ENCODE measurements at places on chromosomes 5 and 9.

DNA sequence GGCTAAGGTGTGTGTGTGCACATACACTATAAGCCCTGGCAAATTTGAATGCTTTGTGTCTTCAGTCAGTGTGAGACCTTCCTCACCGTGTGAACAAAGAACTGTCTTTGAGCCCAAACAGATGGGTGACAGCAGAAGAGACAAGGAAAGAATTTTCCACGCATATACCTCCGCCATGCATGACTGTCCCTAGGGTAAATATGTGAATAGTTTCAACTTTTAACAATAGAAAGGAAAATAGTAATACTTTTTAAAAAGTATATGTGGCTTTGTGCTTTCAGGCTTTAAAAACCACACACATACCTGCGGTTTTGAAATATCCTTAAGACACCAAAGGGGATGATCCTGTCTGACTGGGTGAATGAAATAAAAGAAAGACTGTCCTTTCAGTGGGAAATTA is 438.6 kb upstream of the MPDZ start:
- DNase-seq, result no peak

DNA sequence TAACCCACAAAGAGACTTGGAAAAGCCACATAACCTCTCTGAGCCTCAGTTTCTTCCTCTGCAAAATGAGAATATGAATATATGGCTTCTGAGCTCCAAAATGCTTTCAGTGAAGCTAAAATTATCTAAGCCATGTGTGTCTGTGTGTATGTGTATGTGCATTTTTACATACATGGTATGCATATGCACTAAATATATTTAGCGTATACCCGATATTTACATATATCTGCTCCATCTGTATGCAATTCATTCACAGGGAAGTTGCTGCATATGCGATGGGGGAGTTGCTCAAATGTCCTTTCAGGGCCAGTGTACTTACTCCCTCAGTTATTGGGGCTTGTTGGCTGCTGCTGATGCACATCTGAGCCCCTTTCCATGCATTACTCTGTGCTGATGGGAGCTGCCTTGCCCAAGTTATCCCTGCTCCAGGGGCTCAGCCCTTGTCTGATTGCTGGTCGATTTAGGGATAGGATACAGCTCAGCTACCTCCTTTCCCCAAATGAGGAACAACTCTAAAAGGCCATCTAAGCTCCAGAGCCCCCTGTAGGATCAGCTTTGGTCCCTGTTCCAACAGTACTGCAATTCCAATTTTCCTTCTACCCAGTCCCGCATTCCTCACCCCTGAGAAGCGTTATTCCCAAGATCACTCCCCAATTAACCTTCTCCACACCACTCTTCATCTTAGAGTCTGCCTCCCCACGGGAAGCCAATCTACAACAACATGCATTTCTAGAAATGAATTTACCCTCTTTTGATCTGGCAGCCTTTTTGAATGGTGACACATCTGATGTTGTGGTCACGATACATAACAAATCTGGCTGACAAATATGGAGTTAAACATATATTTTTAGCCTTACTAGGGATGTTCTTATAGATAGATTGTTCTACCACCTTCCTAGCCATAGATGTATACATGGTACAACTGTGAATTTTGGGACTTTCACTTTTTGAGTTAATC is 15.9 kb downstream of the RHOBTB3 start:
- no peak for DNase-seq

GRCh38 chr5:134524826-134525682 is at the start of gene JADE2:
JADE2 (plus strand) TSS chr5:134525670; CDS start chr5:134535858, 10,188 bp downstream.
- DNase-seq, result peak; percentile 80

DNA sequence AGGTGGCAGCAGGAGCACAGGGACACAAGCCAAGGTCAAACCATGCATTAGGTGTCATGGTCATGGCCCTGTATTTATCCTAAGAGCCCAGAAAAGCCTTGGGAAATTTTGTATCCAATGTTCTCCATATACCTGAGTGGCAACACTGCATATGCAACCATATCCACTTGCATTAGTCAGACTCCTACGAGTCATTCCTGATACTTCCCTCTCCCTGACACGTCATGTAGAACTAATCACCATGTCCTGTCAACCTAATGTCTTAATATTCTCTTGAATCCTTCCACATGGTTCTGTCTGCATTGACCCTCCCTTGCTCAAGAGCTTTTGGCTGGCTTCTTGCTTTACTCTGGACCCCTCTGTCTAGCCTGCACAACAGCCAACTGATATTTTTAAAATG is 9.4 kb downstream of the SCGB3A2 start:
- DNase-seq, result no peak

- DNase-seq, result no peak
These were observed 12.5 kb upstream of the CTSL start for GRCh38 chr9:87713278-87713987.

- DNase-seq, result no peak
These were observed 7.3 kb downstream of the SH3RF2 start for GRCh38 chr5:145943674-145944121.

DNA sequence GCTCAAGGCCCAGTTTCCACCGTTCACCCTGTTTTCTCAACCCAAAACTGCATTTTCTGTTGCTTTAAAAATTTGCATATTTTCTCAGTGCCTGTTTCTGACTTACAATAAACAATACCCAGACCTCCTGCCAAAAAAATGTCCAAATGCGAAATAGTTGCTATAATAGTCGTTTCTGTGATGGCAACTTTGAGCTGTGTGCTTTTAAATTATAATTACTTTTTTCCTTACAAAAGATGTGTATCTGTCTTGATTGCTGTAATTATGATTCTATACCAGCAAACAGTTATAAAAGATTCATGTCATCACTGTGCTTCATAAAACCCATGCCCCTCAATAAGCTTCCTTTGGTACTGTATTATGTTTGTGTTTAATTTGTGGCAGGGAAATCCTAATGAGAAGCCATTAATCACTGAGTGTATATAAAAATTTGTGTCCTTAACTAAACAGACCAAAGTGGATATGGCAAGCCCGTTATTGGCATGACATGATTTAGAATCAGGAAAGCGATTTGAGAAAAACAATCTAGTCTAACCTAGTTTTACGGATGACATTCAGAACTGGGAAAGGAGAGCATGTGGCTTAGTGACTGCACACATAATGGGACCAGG is 5.4 kb upstream of the SLC1A3 start:
- DNase-seq, result no peak

- DNase-seq, result no peak
These were observed 181.9 kb downstream of the TMEM232 start for GRCh38 chr5:110544603-110545002.

GRCh38 chr9:134127616-134128015 is 8.3 kb upstream of the WDR5 start:
- DNase-seq, result no peak

DNA sequence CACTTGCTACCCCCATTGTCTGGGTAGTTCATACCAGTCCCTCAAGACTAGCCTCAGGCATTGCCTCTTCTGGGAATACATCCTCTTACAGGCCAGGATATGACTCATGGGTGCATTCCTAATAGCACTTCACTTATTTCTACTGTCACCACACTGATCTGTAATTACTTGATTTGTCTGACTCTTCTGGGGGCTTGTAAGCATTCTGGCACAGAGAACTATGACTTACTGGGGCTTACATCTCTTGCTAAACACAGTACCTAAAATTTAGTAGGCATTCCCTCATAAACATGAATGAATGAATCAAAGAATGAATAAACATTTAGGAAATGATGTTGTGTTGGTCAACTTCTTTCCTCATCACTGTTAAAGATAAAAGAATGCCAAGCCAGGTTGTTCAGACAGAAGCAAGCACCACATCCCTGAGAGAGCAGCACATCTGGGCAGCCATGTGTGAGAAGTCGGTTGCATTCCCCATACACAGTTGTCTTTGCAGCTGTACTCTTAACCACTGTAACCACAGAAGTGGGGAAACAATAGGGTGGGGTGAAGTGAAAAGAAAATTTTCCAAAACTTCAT is 27.6 kb downstream of the IL7R start:
- DNase-seq, result no peak

GRCh38 chr5:151896031-151896691 is 28.5 kb downstream of the GLRA1 start:
- no peak for DNase-seq

DNA sequence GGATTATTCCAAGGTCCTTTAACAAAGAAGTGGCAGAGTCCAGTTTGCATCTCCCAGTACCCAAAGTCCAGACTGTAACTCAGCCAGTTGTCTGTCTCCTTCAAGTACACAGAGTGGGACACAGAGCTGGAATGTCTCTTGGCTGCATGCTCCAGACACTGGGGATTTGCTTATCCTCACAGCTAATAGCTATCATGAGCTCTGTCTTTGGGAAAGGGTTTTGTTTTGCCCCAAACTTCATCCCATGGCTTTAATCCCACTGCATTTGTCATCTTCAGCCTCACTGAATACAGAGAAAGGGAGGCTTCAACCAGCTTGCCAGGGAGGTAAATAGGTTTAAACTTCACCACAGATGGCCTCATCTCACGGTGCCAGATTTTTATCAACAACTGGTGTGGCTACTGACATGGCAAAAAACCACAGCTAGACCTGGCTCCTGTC is 412.2 kb upstream of the SLC24A2 start:
- no peak for DNase-seq

- no peak for DNase-seq
These were observed 2.0 kb upstream of the PHPT1 start for GRCh38 chr9:136847088-136847825.

- no peak for DNase-seq
These were observed at the start of gene MSMP for GRCh38 chr9:35754264-35754663. MSMP (minus strand) TSS chr9:35754276; CDS start chr9:35754129, 147 bp downstream.

DNA sequence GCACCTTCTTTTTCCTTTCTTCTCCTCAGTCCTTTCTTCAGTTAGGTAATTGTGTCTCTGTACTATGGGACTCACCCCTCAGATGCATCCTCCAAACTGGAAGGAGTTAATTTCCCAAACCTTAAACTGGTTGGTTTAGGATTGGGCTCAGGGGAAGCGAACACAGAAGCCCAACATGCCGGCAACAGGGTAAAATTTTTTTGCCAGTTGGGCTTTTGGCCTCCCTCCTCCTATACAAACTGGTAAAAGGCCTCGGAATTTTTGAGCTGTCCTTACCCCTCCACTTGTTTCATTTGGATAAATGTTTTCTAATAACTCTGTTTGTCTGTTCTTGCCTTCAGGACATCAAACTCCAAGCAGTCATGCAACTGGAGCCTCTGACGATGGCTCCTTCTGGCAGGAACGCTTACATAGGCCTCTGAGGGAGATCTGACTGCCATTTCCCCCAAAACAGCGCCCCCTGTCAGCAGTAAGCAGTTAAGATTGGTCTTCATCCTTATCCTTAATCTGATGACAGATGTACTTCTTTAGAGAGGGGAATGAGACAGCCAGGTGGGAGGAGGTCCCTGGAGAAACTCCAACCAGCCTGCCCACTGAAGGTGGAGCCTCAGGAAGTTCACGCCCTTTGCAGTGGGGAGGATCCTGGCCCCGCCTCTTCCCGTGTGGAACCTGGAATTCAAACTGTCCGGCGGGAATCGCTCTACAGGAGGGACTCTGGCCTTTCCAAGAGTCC is 57.8 kb upstream of the SPINK5 start:
- no peak for DNase-seq

GRCh38 chr5:147017621-147018020 is 139.1 kb upstream of the PPP2R2B start:
- no peak for DNase-seq

- no peak for DNase-seq
These were observed 64.1 kb downstream of the SMIM23 start for GRCh38 chr5:171849585-171850323.

GRCh38 chr5:59599729-59600128 is 293.8 kb downstream of the PDE4D start:
- no peak for DNase-seq

DNA sequence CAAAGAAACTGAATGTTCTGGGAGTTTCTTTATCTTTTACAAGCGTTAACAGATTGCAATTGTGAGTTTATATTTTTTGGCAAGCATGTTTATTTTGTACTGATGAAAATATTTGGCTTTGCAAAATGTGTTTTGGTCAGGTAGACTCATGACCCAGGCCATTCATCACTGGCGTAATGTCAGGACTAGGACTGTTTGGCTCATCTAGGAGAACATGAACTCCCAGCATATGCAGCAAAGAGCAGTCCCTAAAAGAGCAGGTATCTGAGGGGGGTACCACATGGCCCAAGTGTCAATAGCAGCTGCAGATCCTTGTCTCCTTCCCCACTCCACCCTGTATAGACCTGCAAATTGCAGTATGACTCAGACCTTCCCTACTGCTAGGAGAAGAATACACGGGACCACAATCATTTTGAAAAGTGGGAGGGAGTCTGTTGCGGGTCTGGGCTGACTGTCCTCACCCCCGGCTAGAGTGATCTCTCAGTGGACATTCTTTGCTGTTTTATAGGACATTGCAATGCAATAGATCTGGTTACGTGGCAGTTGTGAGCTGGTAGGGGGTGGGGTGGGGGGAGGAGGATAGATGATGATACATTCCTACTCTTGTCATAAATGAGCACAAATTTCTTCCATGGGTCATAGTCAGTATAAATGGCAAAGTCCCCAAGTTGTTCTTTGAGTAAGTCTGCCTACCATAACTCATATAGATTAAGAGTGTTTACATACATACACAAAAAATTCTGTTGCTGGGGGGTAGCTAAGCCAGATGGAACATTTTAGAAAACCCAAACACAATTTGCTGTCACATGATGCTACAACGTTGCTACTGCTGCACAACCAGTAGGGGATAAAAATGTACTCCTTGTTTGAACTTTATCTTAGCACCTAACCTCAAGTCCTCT is 20.8 kb upstream of the SNCAIP start:
- no peak for DNase-seq

- no peak for DNase-seq
These were observed 58.8 kb downstream of the MAN2A1 start for GRCh38 chr5:109748546-109748945.

DNA sequence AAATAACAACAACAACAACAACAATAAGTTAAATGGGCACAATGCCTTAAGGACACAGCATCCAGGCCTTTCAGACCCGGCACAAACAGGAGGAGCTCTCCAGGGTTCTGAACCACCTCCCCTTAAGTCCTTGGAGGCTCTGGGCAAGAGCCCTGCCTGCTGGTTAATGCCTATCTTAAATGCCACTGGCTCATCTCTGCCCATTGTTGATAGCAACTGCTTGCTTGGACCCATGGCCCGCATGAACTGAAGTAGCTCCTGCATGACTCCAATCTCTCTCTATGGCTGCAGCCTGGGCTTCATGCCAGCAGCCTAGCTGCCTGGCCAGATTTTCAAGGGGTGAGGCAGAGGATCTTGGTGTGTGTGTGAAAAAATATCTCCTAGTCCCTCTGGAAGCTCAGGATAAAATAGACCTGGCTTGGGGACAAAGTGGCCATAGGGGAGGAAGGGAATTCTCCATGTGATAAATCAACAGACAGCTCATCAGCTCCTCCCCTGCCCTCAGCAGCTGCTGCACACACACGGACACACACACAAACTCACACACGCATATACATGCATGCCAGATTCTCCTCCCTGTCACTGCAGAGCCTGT is 27.4 kb downstream of the FAM219A start:
- DNase-seq, result no peak

GRCh38 chr5:13708906-13709305 is 235.6 kb downstream of the DNAH5 start:
- no peak for DNase-seq

- no peak for DNase-seq
These were observed 175.3 kb upstream of the TBC1D2 start for GRCh38 chr9:98430535-98431292.

- no peak for DNase-seq
These were observed 669.6 kb upstream of the ZNF608 start for GRCh38 chr5:125416055-125416454.

All from effector memory CD4-positive, alpha-beta T cell (primary cell).